ENCODE measurements at places on chromosomes 5 and 9. TPM values are rescaled to one million over a fixed set of nuclear protein-coding genes. Genes with fewer than 3 reads are reported as not detected.

The RNF224 gene
- 0.37 TPM for total RNA-seq

The CDH9 gene
- not detected for total RNA-seq

The PTAR1 gene
- 16.9 TPM for total RNA-seq

The PCDHGB2 gene
- 0.11 TPM for total RNA-seq

The CBY3 gene
- total RNA-seq: not detected

The PCSK5 gene
- total RNA-seq: 1.3 TPM

The ABITRAM gene
- total RNA-seq: 22.5 TPM

Data from A549 treated with Mapracorat at 1 μM for 4 hours (cell line).